NCI-H1092 treated with DMSO at 0.1 percent for 48 hours (cell line): ENCODE measurements at places on chromosomes 6 and 20.

GRCh38 chr20:37945091-37945547 lies 42.2 kb downstream of the VSTM2L start:
- peak; percentile 78 for DNase-seq

DNA sequence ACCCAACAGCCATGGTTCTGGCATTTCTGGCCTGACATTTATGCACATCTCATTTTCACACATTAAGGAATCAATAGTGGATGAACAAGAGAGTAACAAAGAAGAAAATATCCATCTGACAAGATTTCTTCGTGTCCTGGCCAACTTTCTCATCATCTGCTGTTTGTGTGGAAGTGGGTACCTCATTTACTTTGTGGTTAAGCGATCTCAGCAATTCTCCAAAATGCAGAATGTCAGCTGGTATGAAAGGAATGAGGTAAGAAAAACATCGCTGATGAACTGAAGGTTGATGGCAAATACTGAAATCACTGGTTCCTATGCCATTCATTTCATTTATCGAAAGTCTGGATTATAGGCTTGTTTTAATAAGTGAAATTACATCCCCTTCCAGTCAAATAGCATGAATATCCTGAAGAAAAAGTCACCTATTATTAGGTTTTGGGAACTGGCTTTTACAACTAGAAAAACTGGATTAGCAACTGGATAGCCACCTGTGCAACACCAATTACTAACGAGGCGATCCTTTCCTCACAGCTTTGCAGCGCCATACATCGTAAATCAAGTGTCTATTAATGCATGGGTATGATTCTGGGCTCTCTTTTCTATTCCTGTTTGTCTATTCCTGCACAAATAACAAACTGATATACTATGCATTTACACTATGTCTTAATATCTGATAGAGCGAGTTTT lies 50.2 kb upstream of the NOP56 start:
- no peak for DNase-seq

DNA sequence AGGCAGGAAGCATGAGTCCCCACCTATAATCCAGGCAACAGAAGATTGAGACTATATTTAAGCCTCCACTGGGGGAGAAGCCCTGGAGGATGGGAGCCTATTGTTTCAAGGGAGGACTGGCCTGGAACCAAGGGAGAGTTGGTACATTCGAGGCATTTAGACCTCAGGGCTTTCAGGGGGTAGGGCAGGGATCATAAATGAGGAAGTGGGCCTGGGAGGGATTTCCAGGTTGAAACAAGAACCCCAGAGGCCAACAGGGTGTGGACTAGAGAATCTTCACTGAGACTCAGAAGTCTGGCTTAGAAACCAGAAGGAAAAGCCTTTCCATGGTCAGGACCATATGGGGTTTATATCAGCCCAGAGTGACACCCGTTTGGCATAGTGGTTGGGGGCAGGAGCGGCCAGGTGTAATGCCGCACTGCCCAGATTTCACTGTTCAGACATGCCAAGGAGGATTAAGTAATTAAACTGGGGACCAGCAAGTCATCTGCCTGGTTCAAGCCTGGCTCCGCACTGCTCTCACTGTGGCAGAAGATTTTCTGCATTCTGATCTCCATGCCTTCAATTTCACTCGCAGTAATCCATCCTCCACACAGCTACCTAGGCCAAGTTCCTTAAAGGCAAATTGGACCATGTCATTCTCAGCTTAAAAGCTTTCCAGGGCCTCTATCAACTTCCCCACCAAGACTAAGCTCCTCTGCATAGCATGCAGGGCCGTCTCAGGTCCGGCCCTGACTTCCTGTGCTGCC lies 17.8 kb downstream of the LRFN2 start:
- DNase-seq: no peak

DNA sequence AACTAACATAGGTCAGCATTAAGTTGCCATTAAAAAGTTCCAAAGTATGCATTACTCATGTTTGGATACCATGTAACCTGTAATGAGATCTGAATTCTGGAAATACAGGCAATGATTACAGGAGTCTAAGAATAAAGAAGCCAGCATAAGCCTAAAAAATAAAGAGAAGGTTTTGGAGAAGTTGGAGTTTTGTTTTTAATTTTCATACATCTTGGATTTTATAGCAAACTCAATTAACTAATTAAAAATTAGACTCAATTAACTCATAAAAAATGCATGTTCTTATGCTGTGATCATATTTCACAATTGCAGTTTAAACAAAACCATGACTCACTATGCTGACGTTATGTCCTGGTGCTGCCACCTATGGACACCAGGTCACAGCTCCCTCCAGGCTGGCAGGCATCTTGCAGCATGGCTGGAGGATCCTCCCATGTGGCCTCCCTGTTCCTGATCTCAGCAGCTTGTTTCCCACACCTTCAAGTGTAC lies 648.8 kb upstream of the AGPAT4 start:
- DNase-seq: peak; percentile 70

- no peak for DNase-seq
These were observed 15.0 kb downstream of the ALDH8A1 start for GRCh38 chr6:134934793-134935485.

- no peak for DNase-seq
These were observed 26.1 kb downstream of the PTPN1 start for GRCh38 chr20:50536333-50536732.

GRCh38 chr6:33211136-33211535 lies 2.8 kb downstream of the RING1 start:
- no peak for DNase-seq
